ENCODE measurements at places on chromosomes 6 and 20. TPM values are rescaled to one million over a fixed set of nuclear protein-coding genes. Genes with fewer than 3 reads are reported as not detected.

SAMD10 gene
- 2.8 TPM for polyA plus RNA-seq

DNA sequence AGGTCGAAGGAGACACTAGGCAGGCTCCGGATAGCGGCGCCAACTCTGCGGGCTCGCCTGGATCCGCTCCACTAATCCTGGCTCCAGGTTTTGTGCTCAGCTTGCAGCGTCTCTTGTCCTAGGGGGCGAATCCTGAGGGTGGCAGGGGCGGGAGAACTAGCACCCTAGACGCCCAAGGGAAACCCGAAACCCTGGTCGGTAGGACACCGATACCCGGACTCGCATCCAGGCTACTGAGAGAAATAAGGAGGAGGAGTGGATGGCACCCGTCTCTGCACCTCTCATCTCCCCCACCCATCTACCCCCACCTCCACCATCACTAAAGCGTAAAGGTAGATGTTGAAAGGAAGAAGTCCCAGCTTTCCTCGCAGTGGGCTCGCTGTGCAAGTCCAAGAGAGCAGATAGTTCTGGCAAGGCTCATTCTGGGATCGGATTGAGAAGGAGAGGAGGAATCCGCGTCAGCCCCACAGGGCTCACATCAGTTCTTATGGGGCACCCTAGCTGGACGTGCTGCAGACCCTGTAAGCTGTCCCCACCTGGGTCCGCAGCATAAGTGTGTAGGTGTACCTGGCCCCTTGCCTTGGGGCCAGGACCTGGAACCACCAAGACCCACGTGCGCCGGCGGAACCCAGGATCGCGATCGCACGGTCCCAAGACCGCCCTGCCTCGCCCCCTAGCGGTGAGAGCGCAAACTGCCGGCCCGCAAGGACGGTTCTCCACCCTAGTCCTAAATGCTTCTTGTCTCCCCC is 6.9 kb downstream of the SLC32A1 start:
- peak; percentile 63 for DNase-seq
- no peaks in the 10 kb centered on the region for H3K36me3 ChIP-seq
- H3K27ac ChIP-seq, result no peak overlapping the region
- peak overlapping the region; percentile 5 for H3K4me3 ChIP-seq
- peaks cover 21% of the 10 kb centered on the region for H3K4me1 ChIP-seq
- peaks cover 58% of the 10 kb centered on the region for H3K27me3 ChIP-seq

- peaks cover 29% of the 10 kb centered on the region for H3K4me1 ChIP-seq
- no peaks in the 10 kb centered on the region for H3K27me3 ChIP-seq
- no peak overlapping the region for H3K27ac ChIP-seq
- no peaks in the 10 kb centered on the region for H3K36me3 ChIP-seq
- no peak for DNase-seq
Observed at GRCh38 chr20:33908336-33908735, 85.4 kb upstream of the RALY start.

CTCFL gene
- polyA plus RNA-seq, result not detected

- no peaks in the 10 kb centered on the region for H3K36me3 ChIP-seq
- H3K4me3 ChIP-seq, result no peak overlapping the region
- H3K27ac ChIP-seq, result no peak overlapping the region
- DNase-seq, result no peak
- no peaks in the 10 kb centered on the region for H3K4me1 ChIP-seq
Observed at GRCh38 chr6:65790666-65791065, 83.6 kb upstream of the EYS start.

DNA sequence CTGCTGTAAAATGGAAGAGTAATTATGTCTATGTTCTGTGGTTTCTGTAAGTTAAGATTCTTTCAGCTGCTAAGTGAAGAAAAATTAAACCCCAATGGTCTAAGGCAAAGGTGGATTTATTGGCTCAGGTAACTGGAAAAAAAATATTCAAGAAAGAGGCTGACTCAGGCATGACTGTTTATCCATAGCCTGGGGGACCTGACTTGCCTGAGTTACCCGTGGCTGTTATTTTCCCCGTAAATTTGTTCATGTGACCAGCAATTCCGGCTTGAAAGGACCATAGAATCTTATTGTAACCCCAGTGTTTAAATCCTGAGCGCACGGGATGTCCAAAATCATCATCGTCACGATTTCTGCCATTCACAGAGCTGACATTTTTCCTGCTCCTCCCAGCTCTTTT is 32.3 kb upstream of the SULF2 start:
- no peak overlapping the region for H3K27ac ChIP-seq
- H3K4me3 ChIP-seq, result no peak overlapping the region
- H3K27me3 ChIP-seq, result no peaks in the 10 kb centered on the region
- no peaks in the 10 kb centered on the region for H3K4me1 ChIP-seq

DST gene
- polyA plus RNA-seq, result 69.1 TPM

DNA sequence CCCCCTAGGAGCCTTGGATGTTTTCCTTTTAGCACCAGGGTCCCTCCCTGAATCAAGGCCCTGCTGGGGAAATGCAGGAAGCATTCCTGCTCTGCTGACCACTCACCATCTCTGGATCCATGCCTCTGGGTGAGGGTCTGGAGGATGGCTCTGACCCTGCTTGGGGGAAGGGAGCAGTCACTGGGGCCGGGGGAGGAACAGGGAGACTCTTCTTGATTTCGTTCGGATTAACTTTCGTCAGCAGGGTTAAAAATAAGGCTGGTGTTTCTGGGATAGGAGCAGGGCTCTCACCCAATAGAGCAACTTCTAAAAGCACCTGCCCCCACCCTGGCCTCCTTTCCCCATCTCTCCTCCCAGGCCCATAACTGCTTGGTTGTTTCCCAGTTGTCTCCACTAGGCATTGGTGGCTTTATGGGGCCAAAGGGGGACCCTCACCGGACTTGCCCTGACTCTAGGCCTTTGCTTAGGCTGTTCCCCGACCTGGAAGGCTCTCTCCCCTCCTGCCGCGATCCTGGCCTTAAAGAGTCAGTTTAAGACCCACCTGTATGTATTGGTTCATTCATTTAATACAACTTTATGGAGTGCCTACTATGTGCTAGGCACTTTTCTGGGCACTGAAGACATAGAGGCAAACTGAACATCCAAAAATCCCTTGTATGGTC is 63.0 kb downstream of the JPH2 start:
- H3K27ac ChIP-seq, result peak overlapping the region; percentile 78
- peak; percentile 63 for DNase-seq
- no peaks in the 10 kb centered on the region for H3K36me3 ChIP-seq
- H3K27me3 ChIP-seq, result no peaks in the 10 kb centered on the region
- no peak overlapping the region for H3K4me3 ChIP-seq

DNA sequence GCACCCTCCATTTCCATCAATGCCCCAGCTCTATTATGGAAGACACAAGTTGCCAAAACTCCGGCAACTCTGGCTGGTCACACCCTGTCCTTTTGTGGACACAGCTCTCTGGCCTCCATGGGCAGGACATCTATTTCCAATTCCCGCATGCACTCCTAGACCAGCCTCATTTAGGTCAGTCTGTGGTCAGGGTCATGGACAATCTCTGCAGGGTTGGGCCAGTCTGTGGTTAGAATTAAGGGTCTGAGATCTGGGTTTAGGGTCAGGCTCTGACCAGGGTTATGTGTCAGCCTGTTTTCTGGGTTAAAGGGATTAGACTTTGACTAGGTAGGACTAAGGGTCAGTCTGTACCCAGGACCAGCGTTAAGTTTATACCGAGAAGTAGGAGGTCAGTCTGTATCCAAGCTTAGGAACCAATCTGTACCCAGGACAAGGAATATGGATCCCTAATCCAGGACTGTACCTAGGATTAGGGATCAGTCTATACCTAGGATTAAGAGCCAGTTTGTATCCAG is 82.4 kb downstream of the VEGFA start:
- H3K27me3 ChIP-seq, result no peaks in the 10 kb centered on the region
- no peaks in the 10 kb centered on the region for H3K36me3 ChIP-seq
- H3K27ac ChIP-seq, result no peak overlapping the region
- no peaks in the 10 kb centered on the region for H3K4me1 ChIP-seq
- no peak for DNase-seq
- no peak overlapping the region for H3K4me3 ChIP-seq

DNA sequence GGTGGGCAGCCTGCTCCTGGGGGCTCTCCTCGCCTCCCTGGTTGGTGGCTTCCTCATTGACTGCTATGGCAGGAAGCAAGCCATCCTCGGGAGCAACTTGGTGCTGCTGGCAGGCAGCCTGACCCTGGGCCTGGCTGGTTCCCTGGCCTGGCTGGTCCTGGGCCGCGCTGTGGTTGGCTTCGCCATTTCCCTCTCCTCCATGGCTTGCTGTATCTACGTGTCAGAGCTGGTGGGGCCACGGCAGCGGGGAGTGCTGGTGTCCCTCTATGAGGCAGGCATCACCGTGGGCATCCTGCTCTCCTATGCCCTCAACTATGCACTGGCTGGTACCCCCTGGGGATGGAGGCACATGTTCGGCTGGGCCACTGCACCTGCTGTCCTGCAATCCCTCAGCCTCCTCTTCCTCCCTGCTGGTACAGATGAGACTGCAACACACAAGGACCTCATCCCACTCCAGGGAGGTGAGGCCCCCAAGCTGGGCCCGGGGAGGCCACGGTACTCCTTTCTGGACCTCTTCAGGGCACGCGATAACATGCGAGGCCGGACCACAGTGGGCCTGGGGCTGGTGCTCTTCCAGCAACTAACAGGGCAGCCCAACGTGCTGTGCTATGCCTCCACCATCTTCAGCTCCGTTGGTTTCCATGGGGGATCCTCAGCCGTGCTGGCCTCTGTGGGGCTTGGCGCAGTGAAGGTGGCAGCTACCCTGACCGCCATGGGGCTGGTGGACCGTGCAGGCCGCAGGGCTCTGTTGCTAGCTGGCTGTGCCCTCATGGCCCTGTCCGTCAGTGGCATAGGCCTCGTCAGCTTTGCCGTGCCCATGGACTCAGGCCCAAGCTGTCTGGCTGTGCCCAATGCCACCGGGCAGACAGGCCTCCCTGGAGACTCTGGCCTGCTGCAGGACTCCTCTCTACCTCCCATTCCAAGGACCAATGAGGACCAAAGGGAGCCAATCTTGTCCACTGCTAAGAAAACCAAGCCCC is 16.0 kb downstream of the SLC2A10 start:
- no peaks in the 10 kb centered on the region for H3K36me3 ChIP-seq
- H3K27me3 ChIP-seq, result no peaks in the 10 kb centered on the region
- H3K4me3 ChIP-seq, result no peak overlapping the region
- no peak for DNase-seq
- H3K4me1 ChIP-seq, result no peaks in the 10 kb centered on the region
